CD4-positive, alpha-beta T cell treated with Interleukin-17A for 1 hour (primary cell): ENCODE measurements at places on chromosomes 1 and 21.

GRCh38 chr1:74824497-74825107 lies 91.7 kb downstream of the TYW3 start:
- DNase-seq, result no peak

- DNase-seq, result no peak
Observed at GRCh38 chr1:223794136-223794880, 51.4 kb downstream of the TP53BP2 start.

DNA sequence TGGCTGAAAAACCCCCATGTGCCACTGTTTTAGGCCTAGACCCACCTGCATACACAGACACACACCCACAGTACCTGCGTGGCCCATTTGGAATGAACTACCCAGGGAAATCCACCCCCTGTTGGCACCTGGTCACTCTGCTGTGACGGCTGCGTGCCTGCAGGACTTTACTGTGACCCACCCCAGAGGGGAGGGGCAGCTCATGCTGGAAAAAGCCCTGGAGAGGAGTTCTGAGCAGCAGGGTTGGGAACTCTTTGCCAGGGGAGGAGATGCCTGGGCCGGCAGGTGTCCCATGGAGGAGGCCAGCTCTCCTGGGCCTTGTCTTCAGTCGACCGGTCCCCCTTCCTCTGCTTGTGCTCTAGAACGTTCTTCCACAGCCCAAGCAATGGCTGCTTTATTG lies 87.3 kb upstream of the CSF3R start:
- DNase-seq, result no peak

DNA sequence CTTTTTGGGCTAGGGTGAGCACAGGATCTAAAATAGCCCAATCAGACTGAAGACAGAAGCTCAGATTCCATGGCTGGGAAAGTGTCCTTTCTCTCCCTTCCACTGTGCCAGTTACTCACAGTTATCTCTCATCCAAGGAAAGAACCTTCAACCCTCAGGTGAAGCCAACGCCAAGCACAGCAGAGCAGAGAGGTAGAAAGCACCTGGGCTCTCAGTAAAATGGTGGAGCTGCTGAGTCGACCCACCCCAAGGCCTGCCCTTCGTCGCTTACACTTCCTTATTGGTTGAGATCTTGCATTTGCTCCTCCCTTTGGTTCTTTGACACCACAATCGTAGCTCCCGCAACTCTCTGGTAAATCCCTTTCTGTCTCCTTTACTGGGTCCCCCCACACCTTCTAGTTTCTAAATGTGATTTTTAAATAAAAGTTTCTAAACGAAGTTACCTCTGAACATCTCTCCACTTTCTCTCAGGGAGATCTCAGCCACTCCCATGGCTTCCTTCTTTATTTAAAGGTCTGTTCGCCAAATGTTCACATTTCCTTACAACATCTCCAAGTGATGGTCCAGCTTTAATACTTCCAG lies 27.5 kb upstream of the SLC30A1 start:
- DNase-seq, result peak; percentile 21

DNA sequence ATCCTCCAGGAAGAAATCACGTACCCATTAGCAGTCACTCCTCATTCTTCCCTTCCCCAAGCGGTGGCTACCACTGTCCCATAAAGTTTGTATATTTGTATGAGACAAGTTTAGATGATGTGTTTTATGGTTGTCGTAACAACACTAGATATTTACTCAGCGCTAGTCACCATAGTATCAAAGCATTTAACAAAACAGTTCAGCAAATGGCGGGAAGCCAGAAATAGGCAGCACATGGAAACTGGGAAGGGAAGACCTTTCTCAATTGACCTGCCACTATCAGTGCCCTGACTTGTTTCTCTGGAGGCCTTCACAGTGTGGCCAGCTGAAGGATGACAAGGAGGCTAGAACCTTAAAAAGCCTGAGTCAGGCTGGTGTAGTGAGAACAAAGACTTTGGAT lies 31.1 kb downstream of the CNST start:
- no peak for DNase-seq

GRCh38 chr1:212101251-212101650 lies 65.7 kb downstream of the DTL start:
- DNase-seq, result no peak

- peak; percentile 40 for DNase-seq
Observed at GRCh38 chr1:111475701-111476100, 1.9 kb downstream of the C1orf162 start.

- DNase-seq, result no peak
Observed at GRCh38 chr1:154191990-154192461, at the start of gene TPM3. Gene TPM3 (minus strand): TSS chr1:154192100. CDS start chr1:154192018, 82 bp downstream.

DNA sequence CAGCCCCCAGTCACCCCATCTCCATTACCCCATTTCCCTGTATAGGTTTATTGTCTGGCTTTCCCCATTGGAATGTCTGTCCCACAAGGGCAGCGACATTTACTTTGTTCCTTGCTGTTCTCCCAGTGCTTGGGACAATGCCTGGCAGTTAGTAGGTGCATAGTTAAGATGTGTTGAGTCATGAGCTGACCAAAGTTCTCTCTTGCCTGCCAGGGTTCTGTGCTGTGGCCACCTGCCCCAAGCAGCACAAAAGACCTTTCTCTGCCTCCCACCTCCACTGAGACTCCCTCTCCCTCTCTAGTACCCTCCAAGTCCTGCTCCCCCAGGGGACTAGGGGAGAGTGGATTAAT lies 40.0 kb downstream of the TMCO4 start:
- DNase-seq, result no peak

DNA sequence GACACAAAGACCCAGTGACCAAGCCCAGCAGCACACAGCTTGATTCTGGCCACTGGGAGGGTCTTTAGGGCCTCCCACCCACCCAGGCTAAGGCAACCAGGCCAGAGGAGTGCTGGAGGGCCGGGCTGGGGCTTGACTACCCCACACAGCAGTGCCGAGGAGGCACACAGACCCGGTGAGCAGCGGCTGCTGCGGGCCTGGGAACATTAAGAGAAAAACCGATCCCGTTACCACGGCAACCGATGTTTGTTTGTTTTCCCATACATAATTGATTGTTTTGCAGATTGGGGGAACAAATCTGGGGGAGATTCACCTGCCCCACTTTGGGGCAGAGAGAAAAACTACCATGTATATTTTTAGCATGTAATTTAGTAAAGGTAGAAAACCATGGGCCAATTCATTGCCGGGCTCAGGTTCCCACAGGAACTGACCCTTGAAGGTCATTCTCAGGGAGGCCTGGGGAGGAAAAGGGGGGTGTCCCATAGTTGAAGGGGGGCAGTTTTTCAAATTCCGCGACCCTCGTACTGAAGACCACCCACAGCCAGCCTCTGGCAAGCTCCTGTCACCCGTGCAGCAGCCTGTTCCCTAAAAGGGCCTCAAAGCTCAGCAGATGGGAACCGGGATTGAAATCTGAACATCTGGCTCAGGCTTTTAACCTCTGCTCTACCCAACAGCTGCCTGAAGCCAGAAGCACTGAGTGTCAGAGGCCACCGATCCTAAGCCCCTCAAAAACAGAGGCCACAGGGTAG lies 35.3 kb downstream of the CHD5 start:
- DNase-seq, result no peak

DNA sequence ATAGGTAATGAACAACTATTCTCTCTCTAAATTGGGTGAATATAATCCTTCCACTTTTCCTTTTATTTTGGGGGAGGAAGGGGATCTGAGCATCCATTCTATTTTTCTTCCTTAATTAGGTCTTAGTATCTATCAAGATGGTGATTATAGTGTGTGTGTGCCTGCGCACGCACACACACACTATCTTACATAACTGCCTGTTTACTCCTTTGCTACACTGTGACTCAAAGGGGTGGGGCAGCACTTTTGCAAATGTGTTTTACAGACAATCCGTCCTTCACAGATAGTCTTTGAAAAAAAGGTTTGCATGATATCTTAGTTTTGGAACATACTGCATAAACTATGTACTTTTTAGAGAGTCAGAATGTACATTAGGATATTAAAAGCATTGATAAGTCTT lies 191.5 kb downstream of the SDCCAG8 start:
- peak; percentile 3 for DNase-seq

- no peak for DNase-seq
Observed at GRCh38 chr21:41186755-41187536, 19.0 kb downstream of the BACE2 start.

DNA sequence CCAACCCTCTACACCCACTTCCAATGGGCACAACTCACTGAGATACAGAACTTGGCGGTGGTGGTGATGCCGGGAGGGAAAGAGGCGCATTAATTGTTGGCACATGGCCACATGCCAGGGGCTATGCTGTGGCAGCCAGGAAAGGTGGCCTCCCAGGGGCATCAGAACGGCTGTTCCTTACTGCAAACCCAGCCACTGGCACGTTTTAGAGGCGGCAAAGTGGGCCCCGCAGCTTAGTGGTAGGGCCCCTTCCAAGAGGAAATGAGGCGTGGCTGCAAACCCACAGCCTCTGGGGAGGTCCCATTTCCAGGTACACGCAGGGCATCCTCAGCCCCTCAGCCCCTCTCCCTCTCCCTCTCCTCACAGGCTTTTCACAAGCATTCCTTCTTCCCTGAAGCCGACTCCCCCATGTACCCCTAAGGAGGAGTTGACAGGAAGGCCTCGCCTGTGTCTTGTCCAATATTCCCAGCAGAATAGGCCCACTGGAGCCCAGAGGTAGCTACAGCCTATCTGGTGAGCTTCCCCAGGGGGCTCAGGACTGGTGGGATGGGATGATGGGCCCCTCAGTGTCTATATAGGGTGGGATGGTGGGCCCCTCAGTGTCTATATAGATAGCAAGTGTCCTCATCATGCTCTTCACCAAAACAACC lies 166.2 kb downstream of the CLIC6 start:
- DNase-seq, result no peak

GRCh38 chr21:45401916-45402900 lies 2.8 kb upstream of the COL18A1 start:
- DNase-seq, result no peak

DNA sequence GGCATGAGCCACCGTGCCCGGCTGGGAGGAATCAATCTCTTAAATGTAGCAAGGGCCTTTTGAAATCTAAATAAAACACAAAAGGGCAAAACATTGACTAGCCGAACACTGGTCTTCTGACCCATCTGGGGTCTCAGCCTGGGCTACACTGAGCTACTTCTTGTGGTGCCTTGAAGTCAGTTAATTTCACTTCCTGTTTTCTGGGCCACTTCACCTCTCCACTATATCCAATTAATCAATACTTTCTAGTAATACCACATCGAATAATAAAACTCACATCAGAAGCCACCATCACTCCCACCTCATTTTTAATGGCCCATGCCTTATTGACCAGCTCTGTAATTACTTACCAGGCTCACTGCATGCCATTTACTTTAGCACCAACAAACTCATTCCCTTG lies 138.0 kb upstream of the SAMSN1 start:
- no peak for DNase-seq

DNA sequence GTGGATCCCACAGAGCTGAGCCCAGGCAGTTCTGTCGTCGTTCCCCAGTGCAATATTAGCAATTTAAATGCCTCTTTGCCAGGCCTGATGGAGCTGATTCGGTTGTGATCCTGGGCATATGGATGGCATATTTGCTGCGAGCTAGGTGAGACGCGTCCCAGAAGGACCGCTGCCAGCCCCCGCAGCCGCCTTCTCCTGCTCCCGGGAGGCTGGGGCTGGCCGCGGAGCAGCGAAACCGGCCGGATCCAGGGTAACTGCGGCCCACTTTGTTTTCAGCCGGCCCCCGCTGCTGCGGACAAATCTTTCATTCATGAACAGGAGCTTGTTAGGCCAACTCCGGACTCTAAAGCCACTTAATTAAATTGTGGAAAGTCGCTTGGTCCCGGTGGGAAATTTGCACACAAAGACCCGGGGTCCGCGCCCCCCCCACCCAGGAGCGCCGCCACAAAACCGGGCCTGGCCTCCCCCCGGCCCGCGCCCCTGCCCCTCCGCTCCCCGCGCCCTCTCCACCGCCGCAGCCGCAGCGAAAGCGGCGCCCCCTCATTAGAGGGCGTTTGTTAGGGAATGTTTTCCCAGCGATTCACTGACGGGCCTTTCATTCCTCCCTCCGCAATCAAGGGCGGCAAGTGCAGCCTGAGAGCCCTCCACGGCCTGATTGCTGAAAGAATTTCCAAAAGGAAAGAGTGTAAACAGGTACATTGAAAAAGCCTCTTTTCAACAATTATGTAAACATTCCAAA lies 383.3 kb downstream of the RRAGC start:
- DNase-seq, result no peak

GRCh38 chr1:232305050-232305449 lies 324.9 kb downstream of the SIPA1L2 start:
- DNase-seq, result no peak

- no peak for DNase-seq
Observed at GRCh38 chr1:76083189-76083588, 8.6 kb downstream of the ST6GALNAC3 start.

GRCh38 chr1:7912743-7913557 lies 27.7 kb downstream of the TNFRSF9 start:
- no peak for DNase-seq

DNA sequence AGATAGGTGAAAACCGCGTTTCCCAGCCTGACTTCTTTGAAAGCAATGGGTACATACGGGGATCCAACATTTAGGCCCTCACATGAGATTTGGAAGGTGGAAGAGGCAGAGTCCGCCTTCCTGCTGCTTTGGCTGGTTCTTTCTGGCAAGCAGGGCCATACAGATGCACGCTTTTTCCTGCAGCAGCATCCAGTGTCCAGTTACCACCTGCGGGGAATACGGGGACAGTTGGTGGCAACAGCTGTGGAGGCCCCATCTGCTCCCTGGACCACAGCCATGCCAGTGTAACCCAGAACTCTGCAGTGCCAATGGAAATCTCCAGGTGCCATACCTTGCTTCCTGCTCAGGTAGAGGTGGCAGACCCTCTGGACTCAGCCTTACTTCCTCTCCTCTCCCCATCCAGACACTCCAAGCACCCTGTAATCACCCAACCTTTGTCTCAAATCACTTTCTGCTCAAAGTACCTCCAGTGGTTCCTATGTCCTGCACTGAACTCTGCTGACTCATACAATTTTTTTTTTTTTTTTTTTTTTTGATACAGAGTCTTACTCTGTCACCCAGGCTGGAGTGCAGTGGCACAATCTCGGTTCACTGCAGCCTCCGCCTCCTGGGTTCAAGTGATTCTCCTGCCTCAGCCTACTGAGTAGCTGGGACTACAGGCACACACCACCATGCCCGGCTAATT lies 68.3 kb downstream of the SLC16A1 start:
- DNase-seq, result no peak

- DNase-seq, result no peak
Observed at GRCh38 chr1:47687631-47688460, 250.0 kb downstream of the FOXD2 start.

GRCh38 chr1:202235856-202236837 lies 42.5 kb downstream of the LGR6 start:
- DNase-seq, result peak; percentile 68

DNA sequence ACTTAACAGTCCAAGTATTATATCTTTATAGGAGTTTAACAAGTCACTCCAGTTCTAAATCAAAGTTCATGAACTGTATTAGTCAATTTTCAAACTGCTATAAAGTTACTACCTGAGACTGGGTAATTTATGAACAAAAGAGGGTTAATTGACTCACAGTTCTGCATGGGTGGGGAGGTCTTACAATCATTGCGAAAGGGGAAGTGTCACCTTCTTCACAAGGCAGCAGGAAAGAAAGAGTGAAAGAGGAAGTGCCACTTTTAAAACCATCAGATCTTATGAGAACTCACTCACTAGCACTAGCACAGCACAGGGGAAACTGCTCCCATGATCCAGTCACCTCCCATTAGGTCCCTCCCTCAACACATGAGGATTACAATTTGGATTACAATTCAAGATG lies 70.0 kb downstream of the CLCA4 start:
- DNase-seq, result peak; percentile 27
